Stimulated activated CD4-positive, alpha-beta T cell treated with anti-CD3 and anti-CD28 coated beads, Interleukin-4, amount 100 ng/mL, for 4 hours (primary cell): ENCODE measurements at places on chromosomes 16 and 17.

DNA sequence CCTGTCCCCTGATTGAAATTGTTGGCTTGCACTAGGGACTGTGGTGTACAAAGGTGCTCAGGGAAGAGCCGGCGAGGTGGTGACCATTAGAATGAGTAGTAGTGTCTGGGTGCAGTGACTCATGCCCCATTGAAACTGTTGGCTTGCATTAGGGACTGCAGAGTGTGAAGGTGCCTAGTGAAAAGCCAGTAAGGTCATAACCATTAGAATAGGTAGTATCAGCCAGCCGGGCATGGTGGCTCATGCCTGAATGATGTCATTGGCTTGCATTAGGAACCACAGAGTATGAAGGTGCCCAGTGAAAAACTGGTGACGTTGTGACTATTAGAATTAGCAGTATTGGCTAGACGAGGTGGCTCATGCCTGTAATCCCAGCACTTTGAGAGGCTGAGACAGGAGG, 78.9 kb downstream of the ABCC6 start:
- DNase-seq = no peak

DNA sequence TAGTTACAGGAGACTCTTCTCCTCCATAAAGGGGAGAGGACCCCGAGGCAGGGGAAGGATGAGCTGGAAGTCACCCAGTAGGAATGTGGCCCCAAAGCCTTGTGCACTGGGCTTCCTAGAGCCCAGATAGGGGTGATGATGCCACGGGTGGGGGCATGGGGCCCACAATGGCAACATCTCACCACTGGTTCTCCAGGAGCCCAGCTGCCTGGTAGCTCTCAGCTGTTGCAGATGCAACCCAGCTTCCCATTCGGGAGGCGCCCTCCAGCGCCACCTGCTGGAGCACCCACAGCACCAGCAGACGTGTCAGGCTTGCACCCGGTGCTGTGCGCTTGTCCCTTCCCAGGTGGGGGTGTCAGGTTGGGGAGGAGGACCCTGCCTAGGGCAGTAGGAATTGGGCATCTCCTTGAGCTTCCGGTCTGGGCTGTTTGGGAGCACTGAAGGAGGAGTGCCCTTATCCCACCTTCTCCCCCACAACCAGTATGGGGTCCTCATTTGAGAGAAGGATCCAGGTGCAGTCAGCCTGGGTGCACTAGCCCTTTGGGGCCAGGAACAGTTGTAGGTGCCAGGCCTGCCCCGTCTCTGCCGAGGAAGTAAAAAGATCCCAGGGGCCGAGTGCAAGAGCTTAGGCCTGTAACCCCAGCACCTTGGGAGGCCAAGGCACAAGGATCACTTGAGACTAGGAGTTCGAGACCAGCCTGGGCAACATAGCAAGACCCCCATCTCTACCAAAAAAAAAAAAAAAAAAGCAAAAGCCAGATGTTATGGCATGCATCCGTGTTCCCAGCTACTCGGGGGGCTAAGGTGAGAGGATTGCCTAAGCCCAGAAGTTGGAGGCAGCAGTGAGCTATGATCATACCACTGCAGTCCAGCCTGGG, 14.4 kb downstream of the CDIPT start:
- peak; percentile 85 for DNase-seq

GRCh38 chr17:28747051-28747691, 3.4 kb downstream of the TRAF4 start:
- no peak for DNase-seq

GRCh38 chr17:40170325-40170724, 6.9 kb upstream of the RAPGEFL1 start:
- no peak for DNase-seq

- no peak for DNase-seq
Measured at GRCh38 chr17:5131146-5131715, 15.4 kb downstream of the USP6 start.

GRCh38 chr16:62661435-62661834, 625.2 kb upstream of the CDH8 start:
- no peak for DNase-seq

- no peak for DNase-seq
Measured at GRCh38 chr17:77245162-77245926, 104.6 kb downstream of the SEC14L1 start.

GRCh38 chr17:64491034-64491860, 5.6 kb downstream of the POLG2 start:
- peak; percentile 22 for DNase-seq

DNA sequence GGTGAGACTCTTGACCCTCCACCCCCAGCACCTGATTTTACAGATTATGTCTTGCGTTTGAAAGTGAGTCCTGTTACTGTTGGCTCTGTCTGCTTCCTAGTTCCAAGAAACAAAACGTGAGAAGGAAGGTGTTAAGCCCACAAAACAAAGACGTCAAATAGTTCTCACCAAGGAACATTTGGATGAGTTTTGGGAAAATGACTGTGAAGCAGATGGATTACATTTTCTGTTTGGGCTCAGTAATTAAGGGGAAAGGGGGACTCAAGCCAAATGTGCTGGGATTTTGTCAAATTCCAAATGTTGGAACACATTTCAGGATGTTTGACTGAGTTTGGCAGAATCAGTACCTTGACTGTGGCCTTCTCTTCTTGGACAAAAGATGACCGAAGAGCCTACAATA, 71.2 kb downstream of the PCTP start:
- no peak for DNase-seq
